ENCODE measurements at places on chromosomes 11 and 22.

GRCh38 chr11:37948258-37948657 is 1350.2 kb upstream of the RAG2 start:
- DNase-seq, result no peak

DNA sequence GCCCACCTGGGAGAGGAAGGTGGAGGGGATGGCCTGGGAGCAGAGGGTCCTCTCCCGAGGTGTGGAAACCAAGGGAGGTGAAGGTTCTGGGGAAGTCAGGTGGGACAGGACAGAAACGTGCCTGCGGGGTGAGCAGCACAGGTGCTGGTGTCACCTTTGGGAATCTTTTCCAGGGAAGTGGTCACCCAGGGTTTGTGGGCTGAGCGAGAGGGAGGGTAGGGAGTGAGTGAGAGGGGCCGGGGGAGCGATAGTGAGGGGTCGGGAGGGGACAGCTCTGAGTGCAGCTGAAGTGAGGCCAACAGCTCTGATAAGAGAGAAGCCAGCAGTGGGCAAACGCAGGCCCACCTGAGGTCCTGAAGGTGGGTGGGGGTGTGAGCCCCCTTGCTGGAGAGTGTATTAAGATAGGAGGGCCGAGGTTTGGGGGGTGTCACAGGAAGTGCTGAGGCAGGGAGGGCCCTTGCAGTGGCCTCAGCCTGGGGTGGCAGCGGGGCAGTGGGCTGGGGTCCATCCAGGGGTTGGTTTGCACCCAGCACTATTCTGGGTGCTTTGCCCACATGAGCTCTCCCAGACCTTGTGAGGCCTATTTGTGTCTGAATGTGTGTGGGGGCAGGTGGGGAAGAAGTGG is 1.6 kb upstream of the SHANK3 start:
- DNase-seq, result no peak

GRCh38 chr11:122155765-122156527 is 39.9 kb upstream of the BLID start:
- DNase-seq, result no peak

DNA sequence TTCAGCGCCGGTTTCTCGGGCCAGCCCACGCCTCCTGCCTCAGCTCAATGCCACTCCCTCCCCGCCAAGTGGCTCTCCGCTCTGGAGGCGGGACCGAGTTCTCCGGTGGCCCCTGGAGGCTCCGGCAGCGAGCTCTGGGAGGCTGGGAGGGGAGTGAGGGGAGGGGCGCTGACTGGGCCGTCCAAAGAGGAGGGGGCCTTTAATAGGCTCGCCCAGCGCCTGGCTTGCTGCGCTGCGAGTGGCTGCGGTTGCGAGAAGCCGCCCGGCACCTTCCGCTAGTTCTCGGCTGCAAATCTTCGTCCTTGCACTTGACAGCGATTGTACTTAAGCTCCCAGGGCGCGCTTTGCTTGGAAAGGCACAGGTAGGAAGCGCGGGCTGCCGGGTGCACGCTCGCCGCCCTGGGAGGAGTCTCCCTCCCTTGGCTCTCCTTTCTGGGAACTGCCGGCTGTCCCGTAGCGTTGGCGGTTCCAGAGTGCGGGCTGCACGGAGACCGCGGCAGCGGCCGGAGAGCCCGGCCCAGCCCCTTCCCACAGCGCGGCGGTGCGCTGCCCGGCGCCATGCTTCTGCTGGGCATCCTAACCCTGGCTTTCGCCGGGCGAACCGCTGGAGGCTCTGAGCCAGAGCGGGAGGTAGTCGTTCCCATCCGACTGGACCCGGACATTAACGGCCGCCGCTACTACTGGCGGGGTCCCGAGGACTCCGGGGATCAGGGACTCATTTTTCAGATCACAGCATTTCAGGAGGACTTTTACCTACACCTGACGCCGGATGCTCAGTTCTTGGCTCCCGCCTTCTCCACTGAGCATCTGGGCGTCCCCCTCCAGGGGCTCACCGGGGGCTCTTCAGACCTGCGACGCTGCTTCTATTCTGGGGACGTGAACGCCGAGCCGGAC is at the start of gene ADAMTS15:
TSS of gene ADAMTS15 (plus strand) at position 230 of the 894 bp plus-strand sequence. CDS start at position 559, 329 bp downstream.
- DNase-seq, result no peak

GRCh38 chr11:69941546-69942332 is 122.5 kb upstream of the FGF3 start:
- DNase-seq, result no peak

DNA sequence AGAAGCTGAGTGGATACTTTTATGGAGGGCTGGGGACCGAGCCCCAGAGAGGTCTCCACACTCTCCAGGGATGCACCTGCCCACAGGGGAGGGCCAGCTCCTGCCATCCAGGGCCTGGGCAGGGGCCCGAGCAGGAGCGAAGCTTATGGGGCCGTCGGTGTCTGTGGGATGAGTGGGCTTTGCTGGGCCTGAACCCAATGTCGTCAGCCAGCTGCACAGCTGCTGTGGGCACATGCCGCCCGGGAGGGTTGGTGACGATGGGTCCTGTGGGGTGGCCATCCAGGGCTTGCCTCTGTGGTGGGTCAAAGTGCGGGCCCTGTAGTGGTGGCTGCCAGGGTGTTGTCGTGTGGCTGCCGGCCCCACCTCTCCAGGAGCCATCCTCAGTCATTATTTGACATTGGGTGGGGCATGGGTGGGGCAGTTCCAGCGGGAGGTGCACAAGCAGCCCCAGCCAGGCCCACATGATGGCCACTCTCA is 447.1 kb downstream of the TBC1D22A start:
- DNase-seq, result no peak

DNA sequence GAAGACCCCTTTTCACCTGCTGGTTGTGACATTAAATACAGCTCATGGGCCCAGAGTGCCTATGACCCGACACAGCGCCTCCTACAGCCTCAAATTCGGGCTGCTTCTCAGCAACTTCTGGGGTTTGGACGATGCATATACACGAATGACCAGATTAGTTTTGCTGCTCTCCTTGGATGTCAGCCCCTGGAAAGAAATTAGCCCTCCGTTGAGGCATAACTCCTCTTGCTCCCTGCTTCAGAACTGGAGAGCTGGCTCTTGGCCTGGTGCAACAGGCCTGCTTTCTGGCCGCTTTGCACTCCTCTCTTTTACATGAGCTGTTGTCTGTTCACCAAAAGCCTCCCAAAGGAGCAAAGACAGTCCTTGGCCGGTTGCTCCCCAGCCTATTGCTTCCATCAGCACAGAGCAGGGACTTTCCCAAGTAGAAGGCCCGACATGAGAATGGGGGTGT is 3.3 kb downstream of the TECTA start:
- DNase-seq, result no peak

- DNase-seq, result no peak
These were observed 79.0 kb downstream of the MICAL3 start for GRCh38 chr22:17945156-17945887.

DNA sequence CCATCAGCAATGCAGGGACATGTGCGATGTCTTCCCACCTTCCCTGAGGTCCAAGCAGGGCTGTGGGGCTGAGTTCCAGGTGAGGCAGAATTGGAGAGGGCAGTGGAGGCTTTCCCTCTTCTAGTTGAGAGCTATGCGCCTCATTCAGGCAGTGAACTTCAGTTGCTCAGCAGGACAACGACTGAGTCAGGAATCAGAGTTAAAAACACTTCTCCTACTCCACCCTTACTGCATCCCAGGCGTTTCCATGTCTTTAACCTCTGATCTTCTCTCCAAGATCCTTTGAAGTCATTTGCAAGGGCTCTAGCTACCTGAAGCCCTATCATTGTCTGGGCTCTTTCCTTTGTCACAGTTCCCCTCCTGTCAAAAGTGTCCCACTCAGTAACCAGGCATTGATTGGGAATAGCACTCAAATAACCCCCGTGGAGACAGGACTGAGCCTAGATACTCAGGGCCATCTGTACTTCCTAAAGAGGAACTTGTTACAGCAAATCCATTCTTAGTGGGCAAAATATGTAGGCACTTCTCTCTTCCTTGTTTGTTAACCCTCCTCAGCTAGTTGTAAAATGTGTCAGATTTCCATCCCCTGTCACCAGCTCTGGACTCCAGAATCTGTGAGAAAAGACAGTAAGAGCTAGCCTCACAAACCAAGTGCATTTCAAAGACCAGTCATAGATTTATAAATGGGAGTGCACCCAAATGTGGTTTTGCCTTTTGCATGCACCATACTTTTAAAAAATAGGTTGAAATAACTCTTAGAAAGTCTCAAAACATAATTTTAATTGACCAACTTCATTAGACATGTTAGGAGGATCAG is 72.5 kb upstream of the MYO18B start:
- DNase-seq, result no peak

- no peak for DNase-seq
These were observed 509.4 kb upstream of the RAG2 start for GRCh38 chr11:37107415-37107814.

- DNase-seq, result no peak
These were observed 110.0 kb upstream of the SPON1 start for GRCh38 chr11:13852481-13852880.

DNA sequence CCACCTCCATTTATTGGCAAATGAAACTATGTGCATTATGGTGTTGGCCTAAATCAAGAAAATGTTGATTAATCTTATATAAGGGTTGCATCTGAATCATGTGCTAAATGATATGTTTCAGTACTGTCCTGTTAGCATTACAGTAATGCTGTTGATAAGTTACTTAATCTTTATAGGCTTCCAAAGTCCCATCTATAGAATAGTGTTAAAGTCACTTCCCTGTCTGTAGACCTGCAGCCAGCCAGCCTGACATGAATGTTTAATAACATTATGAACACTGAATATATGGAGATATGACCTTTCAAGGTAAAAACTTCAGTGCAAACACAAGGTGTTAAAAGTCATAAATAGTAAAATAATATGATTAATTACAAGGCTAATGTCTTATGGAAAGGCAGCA is 3.6 kb upstream of the TOM1 start:
- DNase-seq, result no peak

- no peak for DNase-seq
These were observed 49.4 kb downstream of the GALNT18 start for GRCh38 chr11:11572386-11572785.

DNA sequence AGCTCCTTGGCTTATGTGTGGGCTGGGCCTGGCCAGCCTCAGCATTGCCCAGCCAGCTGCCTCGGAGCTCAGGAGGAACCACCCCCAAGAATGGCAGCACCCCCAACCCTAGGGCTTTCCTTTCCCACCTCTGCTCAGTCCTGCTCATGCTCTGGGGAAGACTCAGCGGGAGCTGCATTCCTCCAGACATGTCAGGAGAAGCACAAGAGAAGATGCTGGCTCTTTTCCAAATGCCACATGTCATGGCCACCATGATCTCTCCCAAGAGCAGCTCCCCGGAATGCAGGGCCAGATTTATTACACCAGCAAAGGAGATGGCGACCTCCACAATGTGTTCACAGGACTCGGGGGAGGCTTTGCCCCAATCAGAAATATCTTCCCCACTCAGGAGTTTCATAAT is 143.7 kb downstream of the PKNOX2 start:
- no peak for DNase-seq

GRCh38 chr11:69834811-69835800 is 15.9 kb upstream of the FGF3 start:
- DNase-seq, result no peak

GRCh38 chr11:74783241-74783871 is 34.7 kb downstream of the RNF169 start:
- DNase-seq, result no peak

DNA sequence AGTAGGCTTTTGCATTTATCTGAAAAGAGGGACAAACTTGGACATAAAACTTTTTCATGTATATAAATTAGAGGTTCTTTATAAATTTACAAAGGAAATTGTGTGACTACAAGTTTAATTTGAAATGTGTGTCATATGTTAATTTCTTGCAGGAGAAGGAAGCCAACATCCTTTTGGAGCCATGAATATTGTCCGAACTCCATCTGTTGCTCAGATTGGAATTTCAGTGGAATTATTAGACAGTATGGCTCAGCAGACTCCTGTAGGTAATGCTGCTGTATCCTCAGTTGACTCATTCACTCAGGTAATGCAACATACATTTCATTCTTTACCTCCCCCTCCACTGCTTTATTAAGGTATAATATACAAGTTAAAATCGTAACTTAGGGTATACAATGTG is 35.2 kb downstream of the HIKESHI start:
- no peak for DNase-seq

- no peak for DNase-seq
These were observed 2.8 kb downstream of the PDE2A start for GRCh38 chr11:72671152-72672099.

DNA sequence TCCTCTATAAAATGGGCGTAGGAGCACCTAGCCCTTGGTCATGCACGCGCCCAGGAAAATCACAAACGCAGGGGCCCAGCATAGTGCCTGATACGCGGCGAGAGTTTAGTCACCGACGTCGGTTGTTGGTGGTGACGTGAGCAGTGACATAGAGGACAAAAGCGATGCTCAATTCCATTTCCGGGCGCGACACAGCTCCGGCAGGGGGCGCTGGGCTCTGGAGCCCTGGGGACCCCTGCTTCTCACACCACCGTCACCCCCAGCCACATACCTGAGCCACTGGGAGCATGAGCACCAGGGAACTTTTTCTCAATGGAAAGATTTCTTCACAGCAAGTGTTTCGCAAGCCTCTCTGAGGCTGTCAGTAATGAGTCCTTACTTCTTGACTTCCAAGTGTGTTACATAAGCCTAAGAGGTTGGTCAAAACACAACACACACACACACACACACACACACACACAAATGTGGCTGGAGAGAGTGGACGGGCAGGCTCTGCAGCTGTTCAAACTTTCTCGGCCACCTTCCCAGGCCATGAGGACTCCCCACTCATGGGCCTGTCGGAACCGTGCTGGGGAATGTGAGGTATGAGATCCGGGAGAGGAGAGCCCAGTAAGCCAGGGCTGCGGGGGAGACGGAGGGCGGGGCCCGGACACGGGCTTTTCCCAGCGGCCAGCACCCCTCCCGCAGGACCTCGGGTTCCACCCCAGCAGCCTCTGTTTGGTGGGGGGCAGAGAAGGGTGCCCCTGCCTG is 36.9 kb upstream of the LINC01488 start:
- DNase-seq, result no peak

- DNase-seq, result no peak
These were observed 327.1 kb downstream of the SHANK2 start for GRCh38 chr11:70925238-70925637.

DNA sequence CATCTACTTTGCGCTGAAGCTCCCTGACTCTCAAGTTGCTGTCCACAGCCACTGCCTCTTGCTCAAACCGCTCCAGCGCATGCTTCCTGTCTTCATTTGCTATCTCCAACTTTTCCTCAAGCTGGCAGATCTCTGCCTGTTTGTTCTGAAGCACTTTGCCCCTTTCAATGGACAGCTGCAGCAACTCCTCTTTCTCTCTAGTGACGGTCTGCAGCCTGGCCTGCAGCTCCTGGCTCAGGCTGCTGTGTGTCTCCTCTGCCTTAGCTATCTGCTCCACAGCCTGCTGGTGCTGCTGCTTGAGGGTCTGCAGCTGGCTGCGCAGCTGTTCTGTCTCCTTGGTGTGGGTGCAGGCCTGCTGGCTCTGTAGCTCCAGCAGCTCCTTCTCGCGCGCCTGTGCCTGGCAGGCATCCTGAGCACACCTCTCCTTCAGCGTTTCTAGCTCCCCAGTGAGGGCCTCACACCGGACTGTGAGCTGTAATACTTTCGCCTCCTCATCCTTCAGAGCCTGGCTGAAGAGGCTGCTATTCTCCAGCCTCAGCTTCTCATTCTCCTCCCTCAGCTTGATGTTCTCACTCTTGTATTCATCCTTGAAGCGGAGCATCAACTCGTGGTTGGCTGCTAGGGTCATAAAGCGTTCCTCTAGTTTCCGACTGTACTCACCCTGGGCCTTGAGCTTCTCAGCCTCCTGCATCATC is 723 bp downstream of the CCDC89 start:
- DNase-seq, result no peak
